Activated T-helper 17 cell treated with anti-CD3 and anti-CD28 coated beads, Interleukin-2, amount 50 U/mL, for 72 hours (primary cell): ENCODE measurements at places on chromosomes 3 and 15.

GRCh38 chr3:192816351-192816750, 89.0 kb upstream of the FGF12 start:
- H3K4me3 ChIP-seq: peak overlapping the region; percentile 43
- no peak for ATAC-seq
- no peaks in the 10 kb centered on the region for H3K27me3 ChIP-seq
- H3K4me1 ChIP-seq: peaks cover 35% of the 10 kb centered on the region
- H3K27ac ChIP-seq: peak overlapping the region; percentile 70

GRCh38 chr15:66865622-66866611, 163.9 kb downstream of the SMAD6 start:
- H3K27me3 ChIP-seq: peaks cover 39% of the 10 kb centered on the region
- no peak overlapping the region for H3K4me3 ChIP-seq
- no peak overlapping the region for H3K27ac ChIP-seq
- H3K36me3 ChIP-seq: no peaks in the 10 kb centered on the region
- peaks cover 9% of the 10 kb centered on the region for H3K4me1 ChIP-seq
- ATAC-seq: no peak

GRCh38 chr3:38347421-38348200, 1.0 kb downstream of the XYLB start:
- no peaks in the 10 kb centered on the region for H3K4me1 ChIP-seq
- no peaks in the 10 kb centered on the region for H3K36me3 ChIP-seq
- no peak overlapping the region for H3K4me3 ChIP-seq
- H3K27ac ChIP-seq: no peak overlapping the region
- H3K27me3 ChIP-seq: no peaks in the 10 kb centered on the region

GRCh38 chr15:70853973-70854665, at the start of gene LARP6:
Gene LARP6 (minus strand): TSS chr15:70854157. CDS start chr15:70854088, 69 bp downstream.
- H3K27ac ChIP-seq: no peak within 1 kb of the TSS
- peaks cover 55% of the 10 kb centered on the region for H3K27me3 ChIP-seq
- peak within 1 kb of the TSS; percentile 83 for H3K4me3 ChIP-seq
- ATAC-seq: peak; percentile 54
- peaks cover 3% of the 10 kb centered on the region for H3K4me1 ChIP-seq

GRCh38 chr3:17227472-17227871, 342.7 kb downstream of the PLCL2 start:
- H3K4me3 ChIP-seq: no peak overlapping the region
- no peaks in the 10 kb centered on the region for H3K27me3 ChIP-seq

- H3K4me3 ChIP-seq: no peak overlapping the region
These were observed 121.7 kb downstream of the EDEM1 start for GRCh38 chr3:5309171-5309570.
